HuH-7.5 (cell line): ENCODE measurements at places on chromosomes 13 and 19.

DNA sequence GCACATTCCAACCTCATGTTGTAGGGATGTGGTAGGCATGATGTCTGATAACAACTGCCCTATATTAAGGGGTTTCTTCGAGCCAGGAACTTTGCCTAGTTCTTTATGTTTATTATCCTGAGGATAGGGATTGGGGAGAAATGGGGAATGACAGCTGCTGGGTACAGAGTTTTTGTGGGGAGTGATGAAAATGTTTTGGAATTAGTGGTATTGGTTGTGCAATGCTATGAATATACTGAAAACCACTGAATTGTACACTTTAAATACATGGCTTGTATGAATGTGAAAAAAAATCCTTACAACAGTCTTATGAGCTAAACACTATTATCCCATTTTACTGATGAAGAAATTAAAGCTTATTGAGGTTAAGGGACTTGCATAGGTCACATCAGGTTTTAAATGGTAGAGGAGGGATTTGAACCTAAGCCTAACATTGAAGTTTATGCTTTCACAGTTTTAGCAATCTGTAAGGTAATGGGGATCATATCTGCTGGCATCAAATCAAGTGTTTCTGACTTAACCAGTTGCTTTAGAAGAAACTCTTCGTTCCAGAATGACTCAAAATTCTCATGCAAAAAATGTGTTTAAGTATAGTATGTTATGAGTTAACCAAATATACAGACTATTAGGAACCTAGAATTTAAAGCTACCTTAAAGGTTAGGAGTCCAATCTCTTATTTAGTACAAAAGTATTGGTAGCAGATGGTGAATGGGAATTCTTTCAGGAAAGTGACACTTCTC lies 61.4 kb downstream of the ERCC5 start:
- no peak for DNase-seq

DNA sequence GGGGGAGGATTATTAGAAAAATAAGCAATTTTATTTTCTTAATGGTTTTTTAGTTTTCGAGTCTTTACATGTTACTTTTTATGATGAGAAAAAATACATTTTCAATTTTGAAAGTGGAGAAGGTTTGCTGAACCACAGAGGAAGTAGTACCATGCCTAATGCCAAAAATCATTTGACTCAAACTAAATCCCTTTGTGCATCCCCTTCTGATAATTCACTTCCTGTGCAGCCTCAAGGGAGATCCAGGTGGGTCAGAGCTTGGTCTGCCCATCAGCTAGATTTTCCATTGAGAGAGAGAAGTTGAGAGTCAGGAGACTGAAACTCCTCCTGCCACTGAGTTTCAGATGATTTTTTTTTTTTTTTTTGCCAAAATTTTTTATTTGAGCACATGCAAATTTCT lies 571.7 kb downstream of the LIG4 start:
- no peak for DNase-seq

- DNase-seq: no peak
Measured at GRCh38 chr13:93653776-93654175, 427.2 kb downstream of the GPC6 start.

- DNase-seq: no peak
Measured at GRCh38 chr13:108835083-108835482, 205.7 kb downstream of the MYO16 start.

DNA sequence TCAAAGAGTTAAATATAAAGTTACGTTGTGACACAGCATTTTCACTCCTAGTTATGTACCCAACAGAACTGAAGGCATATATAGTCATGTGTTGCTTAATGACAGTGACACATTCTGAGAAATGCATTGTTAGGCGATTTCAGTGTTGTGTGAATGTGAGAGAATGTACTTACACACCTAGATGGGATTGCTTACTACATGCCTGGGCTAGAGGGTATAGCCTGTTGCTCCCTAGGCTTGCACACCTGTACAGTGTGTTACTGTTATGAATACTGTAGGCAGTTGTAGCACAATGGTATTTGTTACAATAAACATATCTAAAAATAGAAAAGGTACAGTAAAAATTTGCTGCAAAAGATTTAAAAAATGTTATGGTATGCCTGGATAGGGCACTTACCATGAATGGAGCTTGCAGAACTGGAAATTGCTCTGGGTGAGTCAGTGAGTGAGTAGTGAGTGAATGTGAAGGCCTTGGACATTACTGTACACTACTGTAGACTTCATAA lies 89.2 kb downstream of the DHRS12 start:
- no peak for DNase-seq

GRCh38 chr19:48154003-48154402 lies 16.1 kb downstream of the LIG1 start:
- DNase-seq: no peak

- DNase-seq: no peak
Measured at GRCh38 chr13:70339738-70340137, 231.5 kb upstream of the KLHL1 start.

GRCh38 chr19:52536448-52536800 lies 9.0 kb downstream of the ZNF808 start:
- DNase-seq: no peak

DNA sequence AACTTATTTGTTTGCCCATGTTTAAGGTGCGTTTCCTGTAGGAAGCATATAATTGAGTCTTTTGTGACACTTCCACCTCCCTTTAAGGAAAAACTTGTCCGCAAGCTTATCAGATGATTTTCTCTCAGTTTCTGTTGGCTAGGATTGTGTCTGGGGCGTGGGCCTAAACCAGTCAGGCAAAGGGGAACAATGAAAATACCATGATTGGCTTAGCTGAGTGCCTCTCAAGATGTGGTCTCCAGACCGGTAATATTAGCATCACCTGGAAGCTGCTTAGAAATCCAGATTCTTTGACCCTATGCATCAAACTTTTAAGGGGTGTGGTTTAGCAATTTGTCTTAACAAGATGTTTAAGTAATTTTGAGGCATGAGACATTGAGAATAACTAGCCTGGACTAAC lies 20.0 kb downstream of the SLAIN1 start:
- DNase-seq: no peak

GRCh38 chr13:61954092-61954491 lies 538.4 kb upstream of the PCDH20 start:
- DNase-seq: no peak

DNA sequence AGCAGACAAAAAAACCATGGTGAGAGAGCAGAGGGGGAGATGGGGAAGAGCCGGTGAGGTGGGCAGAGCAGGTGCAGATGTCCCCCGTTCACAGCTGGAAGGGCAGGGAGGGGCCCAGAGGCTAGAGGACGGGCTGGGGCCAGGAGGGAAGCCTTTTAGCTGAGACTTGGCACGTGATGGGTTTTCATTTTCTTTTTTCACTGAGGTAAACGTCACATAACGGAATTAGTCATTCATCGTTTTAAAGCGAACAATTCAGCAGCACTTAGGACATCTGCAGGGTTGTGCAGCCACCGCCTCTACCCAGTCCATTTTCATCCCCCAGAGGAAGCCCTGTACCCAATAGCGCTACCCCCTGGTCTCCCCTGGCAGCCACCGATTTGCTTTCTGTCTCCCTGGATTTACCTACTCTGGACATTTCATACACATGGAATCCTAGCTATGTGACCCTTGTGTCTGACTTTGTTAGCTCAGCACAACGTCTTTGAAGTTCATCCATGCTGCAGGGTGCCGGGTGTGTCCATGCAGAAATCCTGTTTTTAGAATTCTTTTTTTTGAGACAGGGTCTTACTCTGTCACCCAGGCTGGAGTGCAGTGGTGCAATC lies 16.0 kb upstream of the EMC10 start:
- peak; percentile 67 for DNase-seq
